AG10803 (cell line): ENCODE measurements at places on chromosomes 11 and 22.

DNA sequence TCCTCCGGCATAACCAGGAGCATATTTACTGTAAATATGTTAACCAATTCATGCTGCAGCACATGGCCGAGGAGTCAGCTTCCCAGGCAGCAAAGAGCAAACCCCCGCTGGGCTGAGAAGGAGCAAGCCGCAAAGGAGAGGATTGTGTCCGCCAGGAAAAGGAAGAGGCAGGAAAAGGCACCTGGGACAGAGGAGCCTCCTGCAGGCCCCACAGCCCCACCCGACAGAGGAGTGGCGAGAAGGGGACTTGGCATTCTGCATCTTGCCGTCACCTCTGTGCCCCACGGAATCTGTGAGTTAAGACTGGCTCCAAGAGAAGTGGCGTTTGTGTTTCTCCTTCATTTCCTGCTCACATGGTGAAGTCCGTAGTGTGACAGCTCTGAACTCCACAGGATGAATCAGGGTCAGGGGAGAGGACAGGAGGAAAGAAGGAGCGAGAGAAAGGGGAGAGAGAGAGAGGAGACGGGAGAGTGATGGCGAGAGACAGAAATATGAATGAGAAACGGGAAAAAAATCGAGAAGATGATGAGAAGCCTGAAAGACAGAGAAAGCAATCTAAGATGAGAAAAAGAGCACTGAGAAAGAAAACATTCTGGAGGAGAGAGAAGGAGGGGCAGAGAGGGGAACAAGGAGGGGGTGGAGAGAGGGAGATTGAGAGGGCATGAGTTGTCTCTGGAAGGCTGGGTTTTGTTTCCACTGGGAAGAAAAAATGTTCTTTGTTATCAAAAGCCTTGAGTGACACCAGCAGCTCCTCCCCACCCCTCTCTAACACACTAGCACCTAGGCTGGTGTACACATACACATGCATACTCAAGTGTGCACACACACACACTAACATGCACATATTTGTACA, 489.6 kb downstream of the MN1 start:
- no peak for DNase-seq

GRCh38 chr11:118434553-118435289, 1.6 kb upstream of the KMT2A start:
- no peak for DNase-seq

DNA sequence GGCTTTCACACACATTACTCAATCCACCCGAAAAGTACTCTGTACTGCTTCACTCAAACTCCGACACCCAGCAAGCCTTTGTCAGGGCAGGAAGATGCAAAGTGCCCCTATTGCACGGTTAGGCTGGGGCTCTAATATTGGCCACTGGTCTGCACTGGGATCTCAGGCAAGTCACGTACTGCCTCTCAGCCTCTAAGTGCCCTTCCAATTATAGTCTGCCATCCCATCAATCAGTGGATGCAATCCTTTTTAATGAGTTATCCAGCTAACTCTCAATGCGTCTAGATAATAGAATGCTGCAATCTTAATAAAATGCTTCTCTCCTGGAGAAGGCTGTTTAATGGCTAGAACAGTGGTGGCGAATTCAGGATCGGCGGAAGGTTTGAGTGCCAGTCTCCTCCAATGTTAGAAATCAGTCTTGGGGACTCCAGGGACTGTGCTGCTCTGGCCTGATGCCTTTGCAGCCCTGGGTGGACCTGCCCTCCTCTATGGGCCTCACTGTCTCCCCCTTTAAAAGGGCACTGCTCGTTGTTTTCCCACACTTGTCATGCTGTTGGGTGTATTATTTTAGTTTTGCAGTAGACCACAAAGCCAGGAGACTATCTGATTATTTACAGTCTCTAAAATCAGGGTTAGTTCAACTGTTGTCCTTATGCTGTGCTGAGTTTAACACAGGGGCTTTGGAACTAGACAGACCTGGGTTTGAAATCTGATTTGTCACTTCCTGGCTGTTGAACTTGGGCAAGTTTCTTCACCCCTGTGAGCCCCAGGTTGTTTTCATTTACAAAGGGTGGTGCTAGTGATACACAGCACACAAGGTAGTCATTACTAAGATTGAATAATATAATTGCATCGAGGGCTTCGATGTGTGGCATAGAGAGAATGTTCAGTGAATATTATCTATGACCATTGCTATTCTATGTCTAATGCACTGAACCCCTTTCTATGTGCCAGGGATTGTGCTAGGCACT, 36.7 kb downstream of the CLMP start:
- DNase-seq: no peak

- no peak for DNase-seq
Measured at GRCh38 chr11:66414120-66414934, 6.5 kb upstream of the NPAS4 start.

- DNase-seq: peak; percentile 26
Measured at GRCh38 chr11:72598906-72599305, 75.3 kb downstream of the PDE2A start.

- peak; percentile 97 for DNase-seq
Measured at GRCh38 chr22:20422271-20423007, 15.2 kb downstream of the SCARF2 start.

DNA sequence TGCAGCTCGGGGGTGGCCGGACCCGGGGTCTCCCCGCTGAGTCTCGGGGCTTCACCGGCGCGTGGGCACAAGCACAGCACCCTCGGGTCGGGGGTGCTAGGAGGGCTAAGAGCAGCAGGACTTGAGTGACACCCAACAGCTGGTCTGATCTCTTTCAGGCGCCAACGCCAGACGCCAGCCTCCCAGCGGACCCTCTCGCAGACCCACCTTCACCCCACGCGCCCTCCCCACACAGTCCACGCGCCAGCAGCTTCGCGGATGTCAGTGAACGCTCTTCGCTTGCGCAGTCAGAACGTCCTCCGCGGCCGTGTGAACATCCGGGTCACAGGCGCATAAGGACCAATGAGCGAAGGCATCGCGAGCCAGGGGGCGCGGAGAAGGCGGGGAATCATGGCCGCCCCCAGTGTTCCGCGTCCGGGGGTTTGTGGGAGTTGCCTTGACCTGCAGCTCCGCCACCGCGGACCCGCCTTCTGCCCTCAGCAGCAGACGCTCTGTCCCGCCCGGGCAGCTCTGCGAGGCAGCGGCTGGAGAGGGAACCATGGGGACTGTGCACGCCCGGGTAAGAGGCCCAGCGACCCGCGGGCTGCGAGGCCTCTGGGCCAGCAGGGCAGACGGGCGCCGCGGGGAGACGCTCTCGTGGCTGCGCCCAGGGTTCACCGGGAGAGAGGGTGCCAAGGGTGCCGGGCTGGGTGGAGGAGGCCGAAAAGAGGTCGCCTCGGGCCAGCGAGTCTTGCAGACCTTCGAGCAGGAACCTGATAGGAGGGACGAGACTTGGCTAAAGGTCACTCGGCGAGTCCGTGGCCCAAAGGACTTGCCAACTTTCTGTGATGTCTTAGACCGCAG, at the start of gene SAMM50:
TSS of gene SAMM50 (plus strand) at position 403 of the 843 bp plus-strand sequence. CDS start at position 539, 136 bp downstream.
- peak; percentile 88 for DNase-seq

GRCh38 chr11:116649268-116649667, 123.5 kb downstream of the BUD13 start:
- no peak for DNase-seq

DNA sequence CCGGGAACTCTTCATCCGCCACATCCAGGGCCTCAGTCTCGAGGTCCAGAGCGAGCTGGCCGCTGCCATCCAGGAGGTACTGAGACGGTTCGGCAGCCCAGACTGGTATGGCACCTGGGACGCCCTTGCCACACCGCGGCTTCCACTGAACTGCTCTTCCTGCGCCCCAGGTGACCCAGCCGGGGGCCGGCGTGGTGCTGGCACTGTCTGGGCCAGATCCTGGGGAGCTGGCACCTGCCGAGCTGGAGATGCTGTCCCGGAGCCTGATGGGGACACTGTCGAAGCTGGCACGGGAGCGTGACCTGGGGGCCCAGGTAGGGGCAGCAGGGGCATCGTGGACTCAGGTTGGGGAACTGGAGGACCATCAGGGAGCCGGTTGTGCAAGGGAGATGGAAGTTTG, 1.4 kb downstream of the CCDC88B start:
- no peak for DNase-seq

DNA sequence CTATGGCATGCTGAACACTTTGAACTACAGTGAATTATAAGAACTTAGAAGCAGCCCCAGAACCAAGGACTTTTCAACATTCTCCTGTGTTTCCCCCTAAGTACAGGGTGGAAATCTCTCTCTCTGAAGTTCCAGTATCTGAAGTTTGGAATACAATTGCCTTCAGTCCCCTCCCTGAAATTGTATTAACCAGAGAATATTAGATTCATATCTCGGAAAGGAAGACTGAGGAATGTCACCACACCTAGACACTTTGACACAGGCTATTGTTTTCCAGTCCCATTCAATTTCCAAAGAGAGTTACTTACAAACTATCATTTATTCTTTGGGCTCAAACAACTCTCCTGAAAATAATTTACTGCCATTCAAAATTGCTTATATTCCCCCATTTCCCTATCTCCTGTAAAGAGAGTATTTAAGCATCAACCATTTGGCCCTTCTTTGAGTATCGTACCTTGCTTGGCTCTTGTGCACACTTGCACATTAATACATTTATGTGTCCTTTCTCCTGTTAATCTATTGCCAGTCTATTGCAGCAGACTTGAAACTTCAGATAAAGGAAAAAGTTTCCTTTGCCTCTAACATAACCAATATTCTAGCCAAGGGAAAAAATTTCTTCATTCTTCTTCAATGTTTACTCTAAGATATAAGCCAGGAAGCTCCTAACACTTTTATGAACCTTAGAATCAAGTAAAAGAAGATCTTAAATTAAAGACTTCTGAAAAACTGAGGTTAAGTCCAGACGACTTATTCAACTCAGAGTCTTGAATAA, 402.4 kb upstream of the DDI1 start:
- DNase-seq: peak; percentile 44
